ENCODE measurements at places on chromosomes 5 and 9. TPM values are rescaled to one million over a fixed set of nuclear protein-coding genes. Genes with fewer than 3 reads are reported as not detected.

The ACTBL2 gene
- not detected for total RNA-seq

GRCh38 chr9:124675261-124676158 is 95.6 kb downstream of the NR6A1 start:
- no peak for DNase-seq

DNA sequence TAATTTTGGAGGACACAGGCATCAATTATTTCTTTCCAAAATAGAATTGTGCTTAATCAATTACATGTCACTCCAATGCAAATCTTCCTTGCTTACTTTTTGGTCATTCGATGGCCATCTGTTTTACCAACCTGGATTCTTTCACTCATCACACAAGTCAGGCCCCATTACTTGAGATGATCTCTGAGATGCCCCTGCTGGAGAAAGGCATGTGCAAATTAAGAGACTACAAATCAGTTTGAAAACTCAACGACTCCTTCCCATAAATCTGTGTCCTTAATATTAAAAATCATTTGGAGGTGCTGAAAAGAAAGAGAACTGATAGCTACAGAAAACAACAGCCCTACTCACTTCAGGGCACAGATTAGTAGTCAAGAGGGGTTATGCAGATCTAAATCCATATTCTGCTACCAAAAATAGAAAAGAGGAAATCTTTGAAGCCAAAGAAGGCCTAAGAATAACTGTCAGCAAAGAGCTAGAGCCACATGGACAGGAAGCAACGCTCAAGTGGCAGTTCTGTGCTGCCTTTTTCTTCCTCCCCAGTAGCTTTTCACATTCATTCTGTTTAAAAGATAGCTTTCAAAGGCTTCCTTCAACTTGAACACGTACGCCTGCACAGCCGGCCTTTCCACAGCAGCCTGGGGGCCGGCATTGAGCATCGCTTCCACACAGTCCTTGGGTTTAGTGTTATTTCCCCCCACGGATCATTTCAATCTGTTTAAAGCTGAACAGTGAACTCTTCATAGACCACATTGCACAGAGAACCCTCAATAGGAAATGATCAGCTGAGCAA is 79.3 kb upstream of the MAP3K1 start:
- DNase-seq = no peak

The MCTP1 gene
- 256 TPM for total RNA-seq

- DNase-seq = no peak
Observed at GRCh38 chr5:14112998-14113652, 30.0 kb upstream of the TRIO start.

DNA sequence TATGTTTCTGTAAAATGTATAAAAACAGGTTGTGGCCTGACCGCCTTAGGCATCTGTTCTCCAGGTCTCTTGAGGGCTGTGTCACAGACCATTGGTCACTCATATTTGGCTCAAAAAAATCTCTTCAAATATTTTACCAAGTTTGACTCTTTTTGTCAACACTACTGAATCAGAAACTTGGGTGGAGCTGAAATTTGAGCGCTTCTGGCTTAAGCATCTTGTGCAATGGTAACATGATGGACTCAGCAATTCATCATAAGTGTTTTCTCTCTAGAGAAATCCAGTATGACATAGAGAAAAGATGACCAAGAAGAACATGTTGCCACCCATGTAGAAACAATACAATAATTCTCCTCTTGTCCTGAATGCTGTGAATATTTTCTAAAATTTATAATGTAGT is 387.9 kb downstream of the MAT2B start:
- DNase-seq = no peak

GRCh38 chr5:44933686-44934085 is 124.9 kb downstream of the MRPS30 start:
- no peak for DNase-seq

GRCh38 chr5:172540099-172540870 is 86.0 kb upstream of the SH3PXD2B start:
- no peak for DNase-seq

GRCh38 chr5:86101966-86102365 is 515.8 kb upstream of the COX7C start:
- DNase-seq = no peak

DNA sequence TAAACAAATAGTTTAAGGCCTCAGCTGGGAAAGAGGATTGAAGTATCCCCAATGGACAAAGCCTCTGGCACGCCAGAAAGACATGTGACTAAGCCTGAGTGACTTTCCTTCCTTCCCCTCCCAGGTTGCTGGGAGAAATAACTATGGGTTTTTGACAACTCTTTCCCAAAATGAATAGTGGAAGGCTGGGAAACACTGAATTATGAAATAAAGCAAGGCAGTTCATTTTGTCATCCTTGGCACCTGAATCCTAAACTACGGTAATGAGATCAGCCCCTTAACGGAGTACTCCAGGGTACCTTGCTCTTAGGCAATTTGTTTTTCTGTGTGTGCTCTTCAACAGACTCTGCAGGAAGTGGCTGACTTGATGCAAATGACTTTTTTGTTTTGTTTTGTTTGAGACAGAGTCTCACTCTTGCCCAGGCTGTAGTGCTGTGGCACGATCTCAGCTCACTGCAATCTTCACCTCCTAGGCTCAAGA is 75.2 kb downstream of the LMNB1 start:
- no peak for DNase-seq

DNA sequence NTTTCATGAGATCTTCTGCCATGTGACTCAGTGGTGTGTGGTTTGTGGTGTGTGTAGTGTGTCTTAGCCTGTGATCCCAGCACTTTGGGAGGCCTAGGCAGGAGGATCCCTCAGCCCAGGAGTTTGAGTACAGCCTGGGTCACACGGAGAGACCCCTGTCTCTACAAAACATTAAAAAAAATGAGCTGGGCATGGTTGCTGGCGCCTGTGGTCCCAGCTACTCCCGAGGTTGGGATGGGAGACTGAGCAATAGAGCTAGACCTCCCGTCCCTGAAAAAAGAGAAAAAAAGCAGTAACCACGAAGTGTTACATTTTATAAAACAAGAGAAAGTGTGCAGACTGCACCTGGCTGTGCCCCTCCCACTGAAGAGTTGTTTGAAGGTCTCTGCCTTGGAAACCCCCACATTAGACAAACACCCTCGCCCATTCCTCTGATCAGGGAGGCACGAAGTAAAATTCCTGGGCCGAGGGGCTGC is 21.2 kb upstream of the RNU6ATAC start:
- no peak for DNase-seq

- no peak for DNase-seq
Observed at GRCh38 chr5:1777281-1778137, 22.1 kb downstream of the MRPL36 start.

- no peak for DNase-seq
Observed at GRCh38 chr5:10552183-10553143, 11.4 kb upstream of the ANKRD33B start.

The TAL2 gene
- total RNA-seq = not detected

DNA sequence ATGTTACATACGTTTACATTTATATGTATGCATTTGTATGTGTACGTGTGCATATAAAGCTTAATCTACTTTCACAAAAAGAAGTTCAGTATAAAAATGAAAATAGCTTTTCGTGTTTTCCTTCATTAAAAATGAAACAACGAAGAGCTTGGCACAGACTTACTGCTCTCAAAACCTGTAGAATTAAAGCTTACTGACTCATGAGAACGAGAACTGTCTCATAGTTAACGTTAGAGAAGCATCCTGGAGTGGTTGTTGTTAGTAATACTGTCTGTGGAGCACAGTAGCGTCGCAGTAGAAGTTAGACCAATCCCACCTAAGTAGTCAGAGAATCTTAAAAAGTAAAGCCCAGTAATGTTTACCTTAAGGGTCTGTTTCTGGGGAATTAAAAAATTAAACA is 1.3 kb downstream of the MAT2B start:
- no peak for DNase-seq

DNA sequence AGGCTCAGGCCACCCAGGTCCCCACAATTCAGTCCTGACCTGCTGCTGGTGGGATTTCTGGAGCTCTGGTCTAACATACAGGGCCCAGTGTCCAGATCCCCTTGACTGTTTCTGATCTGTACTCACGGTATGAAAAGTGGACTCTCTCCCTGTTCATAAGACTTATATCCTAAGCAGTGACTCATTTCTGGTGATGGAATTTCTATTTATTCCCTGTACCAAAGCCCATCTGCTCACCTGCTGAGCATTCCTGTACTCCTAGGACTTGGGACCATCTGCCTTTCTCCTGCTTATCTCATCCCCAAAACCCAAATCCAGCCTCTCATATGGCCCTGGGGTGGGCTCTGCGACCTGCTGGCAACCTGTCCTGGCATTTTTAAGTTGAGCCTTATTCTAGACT is 86.6 kb downstream of the APBA1 start:
- no peak for DNase-seq

The NEUROG1 gene
- total RNA-seq = not detected

- no peak for DNase-seq
Observed at GRCh38 chr5:72508241-72509170, 1.3 kb upstream of the ZNF366 start.

The SOX30 gene
- not detected for total RNA-seq

The DOCK8 gene
- total RNA-seq = 19.3 TPM

The IGFBPL1 gene
- 16.6 TPM for total RNA-seq

DNA sequence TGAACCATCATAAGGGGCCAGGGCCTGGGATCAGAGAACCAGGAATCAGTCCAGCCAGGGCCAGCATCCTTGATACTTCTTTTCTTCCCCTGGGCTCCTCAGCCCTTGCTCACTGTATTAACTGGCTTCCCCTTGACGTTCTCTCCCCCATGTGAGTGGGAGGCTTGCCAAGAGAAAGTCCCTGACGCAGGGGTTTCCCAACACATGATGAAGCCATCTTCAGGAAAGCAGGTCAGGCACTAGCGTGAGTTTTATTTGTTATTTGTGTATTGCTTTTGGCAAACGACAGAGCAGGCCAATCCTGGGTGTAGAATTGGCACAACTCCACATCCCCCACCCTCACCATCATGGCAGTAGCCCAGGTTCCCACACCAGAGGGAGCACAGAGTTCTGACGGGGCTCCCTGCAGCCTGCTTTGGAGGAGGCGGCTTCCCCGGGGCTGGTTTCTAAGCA is 165.5 kb upstream of the NFIL3 start:
- DNase-seq = no peak

The PCDHGA9 gene
- 18.6 TPM for total RNA-seq

The CSF1R gene
- total RNA-seq = 76.3 TPM

- DNase-seq = no peak
Observed at GRCh38 chr9:114300846-114301797, 21.8 kb upstream of the ORM1 start.

GRCh38 chr5:92962752-92963151 is 618.3 kb downstream of the NR2F1-AS1 start:
- DNase-seq = no peak

The LAMC3 gene
- 2.8 TPM for total RNA-seq

DNA sequence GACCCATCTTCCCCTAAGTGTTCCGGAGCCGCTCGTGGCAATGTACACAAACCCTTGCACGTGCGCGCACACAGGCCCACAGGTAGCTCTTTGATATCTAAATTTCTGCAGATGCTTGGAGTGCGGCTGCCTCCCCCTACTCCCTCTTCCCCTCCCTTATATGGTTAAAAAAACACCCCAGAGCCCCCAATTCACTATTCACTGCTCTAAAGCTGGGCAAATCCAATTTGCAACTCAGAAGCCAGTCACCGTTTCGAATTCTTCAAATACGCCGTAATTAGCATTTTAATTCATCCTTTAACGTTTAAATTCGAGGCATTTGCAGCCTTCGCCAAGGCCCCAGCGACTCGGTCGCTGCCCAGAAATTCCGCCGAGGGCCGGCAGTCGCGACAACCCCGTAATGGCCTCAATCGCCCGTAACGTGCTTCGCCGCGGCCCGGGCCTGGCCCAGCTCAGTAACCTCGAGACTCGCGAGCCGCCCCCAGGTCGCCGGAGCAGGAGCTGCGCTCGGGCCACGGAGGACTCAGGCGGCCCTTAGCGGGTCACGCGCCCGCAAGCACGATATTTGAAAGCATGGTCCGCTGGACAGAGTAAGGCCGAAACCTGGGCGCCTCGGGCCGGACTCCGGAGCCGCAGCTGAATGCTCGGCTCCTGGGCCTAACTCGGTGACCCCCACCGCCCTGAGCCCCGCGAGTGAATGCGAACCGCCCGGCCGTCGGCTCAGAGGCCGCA is 1.3 kb downstream of the IRX2 start:
- no peak for DNase-seq

DNA sequence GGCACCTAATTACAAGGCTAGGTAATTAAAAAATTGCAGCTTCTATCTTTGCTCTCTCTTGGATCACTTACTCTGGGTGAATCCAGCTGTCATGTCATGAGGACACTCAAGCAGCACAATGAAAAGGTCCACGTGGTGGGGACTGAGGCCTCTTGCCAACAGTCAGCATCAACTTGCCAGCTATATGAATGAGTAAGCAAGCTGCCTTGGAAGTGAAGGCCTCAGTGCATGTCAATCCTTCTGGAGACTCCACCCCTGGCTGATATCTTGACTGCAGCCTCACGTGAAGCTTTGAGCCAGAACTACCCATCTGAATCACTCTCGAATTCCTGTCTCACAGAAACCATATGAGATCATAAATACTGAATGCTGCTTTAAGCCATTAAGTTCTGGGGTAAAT is 140.5 kb downstream of the SNX18 start:
- DNase-seq = no peak

DNA sequence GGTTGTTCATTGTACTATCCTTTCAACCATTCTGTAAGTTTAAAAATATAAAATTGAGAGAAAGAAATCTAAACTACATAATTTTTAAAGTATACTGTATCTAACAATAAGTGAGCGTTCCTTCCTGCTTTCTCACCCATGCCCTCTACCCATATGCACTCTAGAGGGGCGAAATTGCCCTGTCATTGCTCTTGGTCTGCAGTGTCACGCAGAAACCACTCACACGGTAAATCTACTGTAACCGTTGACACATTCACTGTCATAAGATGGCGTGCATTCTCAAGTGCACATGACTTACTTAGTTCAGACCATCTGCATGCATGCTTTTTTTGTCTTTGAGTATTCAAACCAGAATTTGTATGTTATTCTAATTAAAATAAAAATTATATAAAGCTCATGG is 55.7 kb upstream of the NIPBL start:
- DNase-seq = no peak

DNA sequence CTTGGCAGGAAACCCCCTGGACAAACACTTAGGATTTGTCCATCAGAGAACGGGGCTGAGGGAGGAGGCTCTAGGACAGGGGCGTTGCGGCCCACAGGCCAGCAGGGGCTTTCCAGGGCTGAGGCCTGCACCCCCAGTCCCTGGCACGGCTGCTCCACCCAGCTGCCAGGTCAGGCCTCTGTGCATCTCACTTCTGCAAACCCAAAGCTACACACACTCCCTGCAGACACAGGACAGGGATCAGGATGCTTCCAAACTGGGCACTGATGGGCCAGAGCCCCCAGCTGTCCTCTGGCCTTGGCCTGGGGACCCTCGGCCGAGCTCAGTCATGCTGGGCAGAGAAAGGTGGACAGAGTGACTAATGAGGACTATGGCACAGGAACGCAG is 106.2 kb upstream of the SARDH start:
- DNase-seq = no peak

DNA sequence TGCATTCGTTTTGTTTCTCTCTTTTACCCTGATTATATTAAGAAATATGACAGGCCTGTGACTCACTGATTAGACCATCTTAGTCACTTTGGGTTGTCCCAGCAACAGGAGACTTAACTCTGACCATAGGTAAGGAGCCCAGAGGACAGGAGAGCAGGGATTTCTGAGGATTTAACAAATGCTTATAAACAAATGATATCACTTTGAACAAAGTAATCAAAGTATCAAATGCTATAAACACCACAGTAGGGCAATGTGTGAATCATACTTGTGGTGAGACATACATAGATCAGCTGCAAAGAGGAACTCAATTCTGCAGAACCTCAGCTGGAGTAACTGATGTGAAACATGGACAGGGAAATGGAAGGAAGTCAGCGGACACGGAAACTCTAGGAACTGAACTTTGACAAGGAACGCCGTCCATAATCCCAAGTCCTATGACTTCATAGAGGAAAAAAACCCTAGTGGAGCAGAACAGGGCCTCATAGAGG is 190.6 kb upstream of the MSX2 start:
- DNase-seq = no peak

Measured in thoracic aorta (tissue), 2 donors.